ENCODE measurements at places on chromosomes 7 and 10.

GRCh38 chr7:28477041-28477442 lies 64.7 kb downstream of the CREB5 start:
- DNase-seq: no peak

GRCh38 chr7:48595756-48596155 lies 328.6 kb upstream of the CDC14C start:
- DNase-seq: no peak

GRCh38 chr7:5348134-5349004 lies 65.6 kb downstream of the SLC29A4 start:
- DNase-seq: no peak

DNA sequence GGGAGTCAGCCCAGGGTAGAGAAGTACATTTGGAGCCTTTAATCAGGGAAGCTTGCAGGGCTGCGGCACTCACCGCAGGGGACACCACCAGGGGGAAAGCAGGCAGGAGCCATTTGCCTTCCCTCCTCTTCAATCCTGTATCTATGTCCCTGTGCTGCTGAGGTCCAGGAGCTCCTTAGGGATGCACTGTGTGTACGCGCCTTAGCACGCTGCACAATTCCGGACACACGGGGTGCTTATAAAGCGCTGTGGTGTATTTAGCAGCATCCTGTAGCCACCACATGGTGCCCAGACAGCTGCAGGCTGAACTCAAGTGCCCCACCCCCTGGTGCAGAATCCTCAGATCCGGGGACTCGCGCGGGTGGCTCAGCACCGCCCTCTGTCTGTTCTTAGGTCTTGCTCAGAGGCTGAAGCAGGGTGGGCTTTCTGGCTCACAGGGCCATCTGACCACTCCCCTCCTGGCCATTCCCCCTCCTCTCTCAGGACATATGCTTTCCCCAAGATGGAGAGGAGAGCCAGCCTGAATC lies 421.4 kb downstream of the SDK1 start:
- DNase-seq: no peak

DNA sequence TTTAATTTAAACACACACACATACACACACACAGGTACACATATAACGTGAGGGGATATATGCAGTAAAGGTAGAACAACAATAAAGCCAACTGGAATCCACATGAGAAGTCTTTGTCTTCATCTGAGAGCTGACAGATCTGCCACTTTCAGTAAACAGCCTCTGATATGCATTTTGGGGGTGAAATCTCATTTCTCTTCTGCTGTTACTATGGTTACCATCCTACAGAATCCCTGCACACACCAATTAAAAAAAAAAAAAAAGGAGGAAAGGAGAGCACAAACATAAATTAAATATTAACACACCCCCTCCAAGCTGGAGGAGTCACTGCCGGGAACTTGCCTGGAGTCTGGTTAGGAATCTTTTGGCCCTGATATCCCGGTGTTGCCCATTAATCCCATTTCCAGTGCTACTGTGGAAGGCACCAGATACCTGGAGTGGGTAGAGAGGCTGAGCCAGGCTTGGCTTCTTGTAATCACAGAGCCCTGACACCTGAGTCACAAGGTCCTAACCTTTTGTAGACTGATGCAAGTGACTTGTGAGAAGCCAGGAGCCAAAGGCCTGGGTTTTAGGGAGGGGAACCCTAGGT lies 169.1 kb downstream of the LHFPL3 start:
- DNase-seq: no peak

DNA sequence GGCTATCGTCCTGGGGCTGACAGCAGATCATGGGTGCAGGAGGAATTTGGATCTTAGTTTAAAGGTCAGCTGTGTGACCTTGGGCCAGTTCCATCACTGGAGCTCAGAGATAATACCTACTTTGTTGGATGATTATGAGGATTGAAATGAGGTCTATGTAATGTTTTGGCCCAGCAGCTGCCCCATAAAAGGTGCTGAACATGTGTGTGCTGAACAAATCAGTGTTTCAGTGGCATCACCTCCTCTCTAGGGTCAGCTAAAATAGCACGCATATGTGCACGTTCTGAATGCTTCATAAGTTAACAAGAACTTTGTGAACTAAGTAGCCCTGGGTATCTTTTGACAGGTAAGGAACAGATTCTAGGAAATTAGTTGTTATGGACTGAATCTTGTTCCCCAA lies 84.8 kb upstream of the LRRC18 start:
- no peak for DNase-seq

- no peak for DNase-seq
These were observed 71.5 kb downstream of the IDE start for GRCh38 chr10:92502296-92502808.

DNA sequence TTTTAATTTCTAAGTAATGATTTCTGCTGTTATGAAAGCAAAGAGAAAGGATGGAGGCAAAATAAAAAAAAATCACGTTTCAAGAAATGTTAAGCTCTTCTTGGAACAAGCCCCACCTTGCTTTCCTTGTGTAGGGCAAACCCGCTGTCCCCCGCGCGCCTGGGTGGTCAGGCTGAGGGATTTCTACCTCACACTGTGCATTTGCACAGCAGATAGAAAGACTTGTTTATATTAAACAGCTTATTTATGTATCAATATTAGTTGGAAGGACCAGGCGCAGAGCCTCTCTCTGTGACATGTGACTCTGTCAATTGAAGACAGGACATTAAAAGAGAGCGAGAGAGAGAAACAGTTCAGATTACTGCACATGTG lies 2.4 kb downstream of the ADRB1 start:
- DNase-seq: no peak

- no peak for DNase-seq
These were observed 65.2 kb upstream of the FEZF1 start for GRCh38 chr7:122369756-122370155.

- DNase-seq: no peak
These were observed 155.3 kb downstream of the CAMK1D start for GRCh38 chr10:12504628-12505027.

DNA sequence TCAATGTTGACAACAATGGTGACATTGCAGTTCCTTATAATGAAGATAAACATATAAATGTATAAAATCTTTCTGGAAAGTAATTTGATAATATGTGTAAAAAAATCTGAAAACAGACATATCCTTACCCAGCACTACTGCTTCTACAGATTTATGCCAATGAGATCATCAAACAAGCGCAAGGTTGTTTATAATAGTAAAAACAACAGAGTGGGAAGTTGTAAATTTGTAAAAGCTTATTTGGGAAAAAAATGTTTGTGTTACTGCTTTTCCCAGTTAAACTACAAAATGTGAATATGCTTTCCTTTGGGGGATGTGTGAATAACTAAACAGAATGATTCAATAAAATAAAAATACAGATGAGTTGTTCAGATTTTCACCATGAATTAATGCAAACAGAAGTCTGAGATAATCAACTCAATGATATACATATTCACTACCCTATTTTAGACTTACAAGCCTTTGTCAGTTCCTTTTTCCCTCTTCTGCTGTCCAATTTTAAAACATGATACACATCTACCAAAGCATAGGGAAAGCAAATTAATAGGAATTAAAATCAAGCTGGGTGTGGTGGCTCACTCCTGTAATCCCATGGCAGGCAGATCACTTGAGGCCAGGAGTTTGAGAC lies 82.1 kb downstream of the USP6NL start:
- no peak for DNase-seq

DNA sequence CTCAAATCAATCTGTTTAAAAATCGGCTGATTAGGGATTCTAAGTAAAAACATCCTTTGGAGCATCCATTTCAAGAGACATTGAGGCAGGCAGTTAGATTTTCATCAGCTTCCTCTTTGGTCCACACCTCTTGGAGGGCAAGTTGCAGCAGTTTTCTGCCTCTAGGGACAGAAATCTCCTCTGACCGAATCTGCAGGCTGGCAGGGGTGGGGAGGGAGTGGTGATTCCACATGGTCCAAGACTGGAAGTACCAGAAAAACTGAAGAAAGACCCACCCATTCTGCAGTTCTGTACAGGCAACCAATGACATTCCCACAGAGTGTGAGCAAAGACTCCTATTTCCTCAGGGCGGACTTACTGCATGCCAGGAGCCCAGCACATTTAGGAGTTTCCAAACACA lies 29.0 kb downstream of the FGFBP3 start:
- no peak for DNase-seq

DNA sequence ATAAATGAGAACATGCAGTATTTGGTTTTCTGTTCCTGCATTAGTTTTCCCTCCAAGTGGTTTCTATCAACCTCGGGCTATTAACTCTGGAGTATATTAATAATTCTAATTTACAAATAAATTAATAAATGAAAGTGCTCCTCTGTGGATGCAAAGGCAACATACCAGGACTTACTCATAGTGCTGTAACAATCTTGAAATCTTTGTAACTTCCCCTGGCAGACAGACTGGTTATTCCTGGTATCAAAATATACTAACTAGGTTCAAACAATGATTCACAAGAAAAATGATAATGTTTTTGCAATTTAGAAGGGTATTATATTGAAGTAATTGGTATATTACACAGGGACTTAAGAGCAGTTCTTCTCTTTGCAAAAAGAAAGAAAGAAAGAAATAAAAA lies 177.2 kb downstream of the FANK1 start:
- peak; percentile 32 for DNase-seq

GRCh38 chr7:140390466-140391190 lies 7.7 kb downstream of the SLC37A3 start:
- no peak for DNase-seq

- DNase-seq: no peak
These were observed 71.5 kb upstream of the ADO start for GRCh38 chr10:62732841-62733653.

GRCh38 chr7:130899071-130899560 lies 165.1 kb upstream of the KLF14 start:
- no peak for DNase-seq

- no peak for DNase-seq
These were observed 1179.7 kb downstream of the GATA3 start for GRCh38 chr10:9234191-9234590.

DNA sequence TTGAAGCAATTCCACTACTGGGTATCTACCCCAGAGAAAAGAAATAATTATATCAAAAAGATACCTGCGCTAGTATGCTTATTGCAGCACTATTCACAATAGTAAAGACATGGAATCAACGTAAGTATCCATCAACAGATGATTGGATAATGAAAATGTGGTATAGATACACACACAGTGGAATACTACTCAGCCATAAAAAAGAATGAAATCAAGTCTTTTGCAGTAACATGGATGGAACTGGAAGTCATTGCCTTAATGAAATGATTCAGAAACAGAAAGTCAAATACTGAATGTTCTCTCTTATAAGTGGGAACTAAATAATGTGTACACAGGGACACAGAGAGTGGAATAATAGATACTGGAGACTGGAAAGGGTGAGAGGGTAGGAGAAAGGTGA lies 7.4 kb upstream of the SLC35B4 start:
- DNase-seq: no peak

GRCh38 chr7:151013733-151014497 lies 10.4 kb downstream of the ATG9B start:
- no peak for DNase-seq

DNA sequence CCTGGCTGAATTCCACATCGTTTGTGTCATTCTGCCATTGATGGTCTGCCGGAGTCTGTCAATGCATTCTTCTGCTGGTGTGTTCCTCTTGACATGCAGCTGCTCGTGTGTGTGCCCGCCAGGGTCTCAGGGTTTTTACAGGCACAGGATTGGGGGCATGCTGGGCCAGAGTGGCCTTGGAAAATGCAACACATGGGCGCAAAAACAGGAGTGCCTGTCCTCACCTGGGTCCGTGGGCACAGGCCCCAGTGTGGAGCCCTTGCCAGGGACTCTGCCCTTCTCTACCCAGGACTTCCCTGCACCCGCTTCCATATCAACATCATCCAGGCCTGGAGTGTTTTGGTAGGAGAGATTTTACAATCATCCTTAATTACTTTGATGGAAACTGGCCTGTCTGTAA lies 340.7 kb downstream of the KIF20B start:
- no peak for DNase-seq

DNA sequence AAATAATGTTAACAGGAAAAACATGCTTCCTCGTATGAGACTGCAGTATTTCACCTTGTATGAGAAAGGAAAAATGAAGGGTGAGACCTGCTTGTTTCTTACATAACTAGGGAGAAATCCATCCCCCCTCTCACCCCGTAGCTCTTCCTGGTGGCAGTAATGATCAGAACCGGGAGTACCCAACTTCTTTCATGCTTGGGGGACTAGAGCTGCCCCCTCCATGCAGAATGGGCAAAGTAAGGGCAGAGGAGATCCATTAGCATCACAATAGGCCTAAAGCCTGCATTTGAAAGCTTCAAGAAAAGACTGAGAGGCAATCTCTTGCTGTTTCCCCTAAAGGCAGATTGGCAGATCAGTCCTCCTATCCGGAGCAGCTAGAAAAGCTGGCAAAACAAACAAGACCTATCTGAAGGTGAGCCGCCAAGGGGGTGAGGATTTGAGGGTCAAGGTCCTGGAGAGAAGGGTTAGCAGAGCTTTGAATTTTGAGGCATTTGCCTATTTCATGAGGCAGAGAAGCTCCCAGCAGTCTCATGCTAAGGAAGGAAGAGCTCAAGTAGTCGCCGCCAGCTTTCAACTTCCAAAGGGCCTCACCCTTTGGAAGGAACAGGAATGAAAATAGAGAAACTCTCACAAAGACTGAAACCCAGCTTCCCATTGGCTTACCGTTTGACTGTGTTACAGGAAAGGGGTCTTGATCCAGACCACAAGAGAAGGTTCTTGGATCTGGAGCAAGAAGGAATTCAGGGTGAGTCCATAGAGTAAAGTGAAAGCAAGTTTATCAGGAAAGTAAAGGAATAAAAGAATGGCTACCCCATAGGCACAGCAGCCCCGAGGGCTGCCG lies 36.2 kb downstream of the BAG3 start:
- no peak for DNase-seq

DNA sequence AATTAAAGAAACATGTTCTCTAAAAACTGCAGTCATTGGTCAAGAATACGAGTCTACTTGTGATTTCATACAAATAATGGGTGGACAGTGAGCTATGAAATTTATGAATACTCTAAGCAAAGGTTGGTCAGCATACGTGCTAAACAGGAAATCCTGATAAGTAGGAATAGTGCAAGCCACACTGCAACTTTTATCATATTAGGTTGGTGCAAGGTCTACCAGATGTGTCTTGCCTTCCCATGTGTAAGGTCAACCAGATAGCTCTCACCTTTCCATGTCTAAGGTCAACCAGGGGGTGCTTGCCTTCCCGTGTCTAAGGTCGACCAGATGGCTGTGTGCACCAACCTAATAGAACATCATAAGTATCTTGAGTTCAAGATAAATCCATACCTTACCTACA lies 2.0 kb upstream of the ITGB1 start:
- no peak for DNase-seq

DNA sequence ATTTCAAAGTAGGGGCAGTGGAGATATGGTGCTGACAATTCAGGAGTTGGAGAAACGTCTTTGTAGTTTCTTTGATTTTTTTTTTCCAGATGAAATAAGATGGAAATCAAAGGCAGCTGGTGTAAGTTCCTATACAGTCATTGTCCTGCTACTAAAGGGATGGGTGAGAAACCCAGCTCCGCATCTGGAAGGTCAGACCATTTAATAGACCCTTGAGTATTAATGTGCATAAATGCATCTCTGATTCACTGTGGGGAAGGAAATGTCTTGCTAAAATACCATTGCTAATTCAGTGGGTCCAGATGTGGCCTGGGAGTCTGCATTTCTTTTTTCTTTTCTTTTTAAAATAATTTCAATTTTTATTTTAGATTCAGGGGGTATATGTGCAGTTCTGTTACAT lies 15.5 kb downstream of the ABCB4 start:
- no peak for DNase-seq

GRCh38 chr10:59808896-59809643 lies 55.8 kb upstream of the MRLN start:
- peak; percentile 32 for DNase-seq

Data from hepatic stellate cell (primary cell).